SHP77 (cell line): ENCODE measurements at places on chromosomes 12 and 14.

DNA sequence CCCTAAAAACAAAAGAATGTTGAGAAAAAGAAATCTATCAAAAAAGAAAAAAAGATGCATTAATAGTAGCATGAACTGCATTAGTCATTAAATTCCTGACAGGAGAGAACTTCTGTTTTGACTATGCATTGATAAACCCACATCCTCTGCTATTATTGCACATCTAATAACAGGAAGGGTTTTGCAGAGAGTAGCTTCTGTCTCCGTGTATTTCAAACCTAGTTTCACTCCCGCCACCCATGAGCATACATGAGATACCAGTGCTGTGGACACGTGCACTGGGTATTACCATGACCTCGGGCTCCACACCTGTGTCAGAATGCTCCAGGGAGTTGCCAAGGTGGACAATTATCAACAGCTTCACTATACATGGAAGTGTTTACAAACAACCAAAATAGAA lies 449.1 kb upstream of the SOX5 start:
- DNase-seq: no peak

DNA sequence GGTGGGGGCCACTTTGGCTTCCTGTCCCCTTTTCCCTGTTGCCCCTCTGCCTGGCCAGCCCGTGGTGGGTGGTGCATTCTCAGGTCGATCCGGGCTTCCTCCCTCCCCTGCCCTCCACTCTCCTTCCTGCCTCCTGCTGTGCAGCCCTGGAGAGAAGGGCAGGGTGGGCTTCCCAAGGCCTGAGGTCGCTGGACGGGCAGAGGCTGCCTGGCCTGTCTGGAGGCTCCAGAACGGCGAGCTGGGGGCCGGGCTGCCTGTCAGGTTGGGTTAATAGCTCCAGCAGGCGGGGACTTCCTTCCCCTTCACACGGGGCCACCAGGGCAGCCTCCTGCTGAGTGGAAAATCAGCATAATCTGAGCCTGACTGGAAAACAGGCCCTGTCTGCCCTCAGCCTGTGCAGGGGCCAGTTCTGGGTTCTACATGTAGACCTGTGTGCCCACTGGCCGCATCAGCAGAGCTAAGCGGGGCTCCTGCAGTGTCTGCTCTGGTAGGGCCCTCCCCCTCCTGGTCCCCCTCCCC lies 11.3 kb downstream of the KIF26A start:
- DNase-seq: no peak

GRCh38 chr12:64039281-64039871 lies 182.7 kb downstream of the KICS2 start:
- peak; percentile 93 for DNase-seq

GRCh38 chr12:70456953-70457352 lies 90.9 kb downstream of the KCNMB4 start:
- DNase-seq: no peak

GRCh38 chr14:102949062-102949800 lies 26.8 kb downstream of the AMN start:
- no peak for DNase-seq

GRCh38 chr14:90671382-90672234 lies 144.6 kb downstream of the TTC7B start:
- no peak for DNase-seq

DNA sequence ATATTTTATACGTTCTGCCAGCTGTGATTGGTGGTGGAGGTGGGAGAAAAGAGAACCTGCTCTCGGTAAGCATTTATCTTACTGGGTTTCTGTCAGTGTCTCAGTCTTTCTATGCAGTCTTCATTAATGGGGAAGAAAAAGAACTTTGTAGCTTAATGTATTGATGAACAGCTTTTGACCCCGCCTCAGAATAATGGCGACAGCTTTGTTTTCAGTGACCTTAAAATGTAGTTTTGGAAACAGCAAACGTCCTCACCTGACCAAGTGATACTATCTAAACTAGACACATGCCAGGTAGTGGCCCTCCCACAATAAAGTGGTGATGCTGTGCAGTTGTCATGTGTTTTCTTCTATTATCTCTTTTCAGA lies 1.4 kb downstream of the DACT1 start:
- no peak for DNase-seq

GRCh38 chr12:817941-818600 lies 65.7 kb downstream of the WNK1 start:
- DNase-seq: no peak

- DNase-seq: no peak
Measured at GRCh38 chr14:55838529-55839052, 258.6 kb downstream of the KTN1 start.

GRCh38 chr12:16603260-16603915 lies 2.6 kb downstream of the LMO3 start:
- DNase-seq: no peak

- DNase-seq: peak; percentile 18
Measured at GRCh38 chr14:62126879-62127478, 364.8 kb downstream of the SNAPC1 start.

DNA sequence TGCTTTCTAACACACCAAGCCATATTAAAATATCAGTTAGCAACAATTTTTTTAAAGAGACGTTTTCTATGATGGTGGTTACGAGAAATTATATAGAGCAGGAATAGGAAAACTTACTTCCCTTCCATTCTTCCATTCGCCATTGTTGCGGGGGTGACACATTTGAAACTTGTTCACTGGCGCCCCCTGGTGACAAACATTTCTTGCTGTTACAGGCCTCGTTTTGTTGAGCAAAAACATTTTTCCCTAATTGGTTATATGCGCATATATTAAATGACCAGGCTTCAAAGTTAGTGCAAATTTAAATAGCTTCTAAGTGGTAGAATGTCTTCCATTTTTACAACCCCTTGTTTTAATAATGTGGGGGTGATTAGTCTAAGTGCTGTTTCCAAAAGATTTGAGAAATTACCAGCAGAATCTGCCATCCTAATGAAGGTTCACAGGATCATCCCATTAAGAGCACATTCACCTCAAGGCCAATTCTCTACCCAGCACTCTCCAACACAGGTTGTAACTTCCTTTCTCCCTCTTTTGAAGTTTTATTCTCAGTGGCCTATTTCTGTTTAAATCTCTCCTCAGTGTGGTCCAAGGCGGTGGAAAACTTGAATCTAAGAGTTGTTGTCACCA lies 1124.7 kb downstream of the FLRT2 start:
- DNase-seq: peak; percentile 49

GRCh38 chr12:47110011-47110541 lies 30.3 kb upstream of the AMIGO2 start:
- no peak for DNase-seq

DNA sequence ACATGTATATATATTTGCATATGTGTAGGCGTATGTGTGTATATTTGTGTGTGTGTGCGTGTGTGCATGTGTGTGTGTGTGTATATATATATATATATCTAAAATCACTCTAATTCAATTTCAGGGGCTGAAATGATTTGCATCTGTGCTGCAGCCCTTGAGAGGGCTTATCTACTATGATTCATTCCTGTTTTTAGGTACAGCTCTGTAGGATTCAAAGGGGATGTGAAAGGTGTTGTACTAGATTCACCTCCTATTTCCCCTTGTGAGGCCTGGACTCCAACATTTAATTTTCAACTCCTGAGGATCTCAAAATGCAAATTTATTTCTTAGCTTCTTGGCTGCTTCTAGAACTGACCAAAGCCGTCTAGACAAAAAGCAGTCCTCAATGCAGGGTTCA lies 11.1 kb downstream of the ERP27 start:
- DNase-seq: no peak

DNA sequence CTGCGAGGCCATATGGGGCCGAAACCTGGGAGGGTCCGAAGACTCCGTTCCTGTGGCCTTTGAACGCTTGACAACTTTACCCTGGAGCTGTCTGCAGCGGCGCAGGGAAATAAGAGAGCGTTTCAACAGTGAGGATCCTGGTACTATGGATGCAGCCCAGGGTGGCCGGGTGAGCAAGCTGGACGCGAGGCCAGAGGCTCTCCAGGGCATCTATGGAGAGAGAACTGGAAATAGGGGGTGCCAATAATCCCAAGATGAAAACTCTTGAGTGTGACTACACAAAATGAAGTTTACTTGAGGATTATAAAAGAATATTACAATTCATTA lies 1.1 kb upstream of the ABCC9 start:
- DNase-seq: no peak

DNA sequence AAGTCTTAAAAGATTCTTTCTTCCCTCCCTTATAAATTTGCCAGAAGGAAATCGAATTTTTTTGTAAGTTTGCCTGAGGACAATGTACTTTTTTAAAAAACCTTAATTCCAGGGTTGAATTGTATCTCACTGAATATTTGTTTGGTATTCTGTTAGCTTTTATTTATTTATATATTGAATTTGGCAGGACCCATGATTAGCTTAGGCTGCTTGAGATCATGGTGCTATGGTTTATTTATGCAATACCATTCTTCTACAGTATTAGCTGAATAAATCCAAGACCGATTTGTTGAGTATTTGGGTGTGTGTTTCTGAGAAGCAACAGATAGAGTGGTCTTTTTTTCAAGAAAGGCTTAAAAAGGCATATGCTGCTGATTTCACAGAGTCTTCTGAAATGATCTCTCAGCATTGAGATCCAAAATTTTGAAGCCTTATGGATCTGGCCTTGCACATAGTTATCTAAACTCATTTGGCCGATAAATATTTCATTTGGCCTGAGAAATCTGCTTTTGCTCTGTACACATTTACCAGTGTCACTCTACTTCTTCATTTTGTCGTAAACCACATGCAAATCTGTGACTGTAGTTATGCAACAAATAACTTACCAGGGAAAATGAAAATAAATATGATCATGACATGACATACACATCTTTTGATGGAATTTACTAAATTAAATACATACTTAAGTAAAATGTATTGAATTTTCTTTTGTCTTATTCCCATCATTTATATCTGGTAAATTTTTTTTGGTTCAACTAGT lies 265.8 kb upstream of the FLRT2 start:
- DNase-seq: no peak

- no peak for DNase-seq
Measured at GRCh38 chr14:54927551-54927950, 24.9 kb upstream of the GCH1 start.

- no peak for DNase-seq
Measured at GRCh38 chr14:67562025-67562775, 29.1 kb downstream of the PLEKHH1 start.

- no peak for DNase-seq
Measured at GRCh38 chr14:52006361-52006760, 17.0 kb downstream of the RTRAF start.

DNA sequence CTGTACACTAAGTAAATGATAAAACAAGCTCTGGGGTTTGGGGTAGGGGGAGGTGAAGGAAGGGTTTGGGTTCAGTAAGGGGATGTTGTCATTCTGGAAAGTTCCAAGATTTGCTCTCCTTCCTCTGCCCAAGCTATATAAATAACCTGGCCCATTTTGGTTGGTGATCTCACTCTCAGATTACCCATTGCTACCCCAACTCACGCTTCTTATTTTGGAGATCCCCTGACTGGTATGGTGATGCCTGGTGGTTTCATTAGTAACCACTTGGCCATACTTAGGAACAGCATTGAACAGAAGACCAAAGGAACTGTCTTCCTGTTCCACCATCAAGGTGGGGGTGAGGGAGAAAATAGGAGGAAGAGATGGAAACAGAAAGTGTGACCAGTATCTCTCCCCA lies 259.6 kb upstream of the TBX3 start:
- DNase-seq: no peak

- no peak for DNase-seq
Measured at GRCh38 chr14:97306760-97307246, 509.6 kb downstream of the VRK1 start.

DNA sequence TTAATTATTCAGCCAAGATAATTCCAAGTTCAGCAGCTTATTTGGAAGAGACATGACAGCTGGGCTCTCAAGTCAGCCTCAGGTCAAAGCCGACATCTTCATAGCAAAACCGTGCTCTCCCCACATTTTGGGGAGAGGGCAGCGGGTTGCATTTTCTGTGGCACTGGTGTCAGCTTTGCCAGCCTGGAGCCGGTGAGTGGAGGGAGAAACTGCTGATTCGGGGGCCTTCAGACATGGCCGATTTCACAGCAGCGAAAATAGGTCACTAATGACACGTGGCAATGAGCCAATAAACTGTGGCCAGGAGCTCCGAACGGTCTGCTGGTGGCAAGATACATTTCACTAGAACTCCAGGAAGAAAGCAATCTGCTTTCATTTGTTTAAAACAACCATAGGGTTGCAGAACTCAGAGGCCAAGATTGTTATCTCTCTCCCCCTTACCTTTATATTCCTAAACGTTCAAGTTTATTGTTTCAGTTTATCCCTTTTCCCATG lies 173.2 kb downstream of the CAND1 start:
- DNase-seq: peak; percentile 46

GRCh38 chr14:94612580-94613554 lies 676 bp downstream of the SERPINA3 start:
- DNase-seq: no peak

DNA sequence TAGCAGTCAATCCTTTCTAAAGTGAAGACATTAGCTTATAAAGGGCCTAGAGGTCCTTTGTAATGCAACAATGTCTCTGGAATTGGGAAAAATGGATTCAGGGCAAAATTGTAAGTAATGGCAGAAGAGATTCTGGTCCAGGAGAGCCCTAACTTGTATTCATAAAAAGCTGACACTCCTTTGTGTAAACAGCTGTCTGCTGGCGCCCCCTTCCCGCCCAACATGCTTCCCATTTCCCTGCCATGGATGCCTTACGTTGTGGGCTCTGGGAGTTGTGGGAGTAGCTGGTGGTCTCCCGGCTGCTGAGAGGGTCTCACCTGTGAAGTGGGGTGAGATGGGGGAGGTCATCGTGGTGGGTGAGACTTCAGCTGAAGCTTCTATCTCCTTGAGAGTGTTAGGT lies 2.3 kb downstream of the ACRBP start:
- no peak for DNase-seq

GRCh38 chr12:121626087-121626852 lies at the start of gene ORAI1:
Gene ORAI1, plus strand, starts transcription at chr12:121626530.
- DNase-seq: peak; percentile 88

DNA sequence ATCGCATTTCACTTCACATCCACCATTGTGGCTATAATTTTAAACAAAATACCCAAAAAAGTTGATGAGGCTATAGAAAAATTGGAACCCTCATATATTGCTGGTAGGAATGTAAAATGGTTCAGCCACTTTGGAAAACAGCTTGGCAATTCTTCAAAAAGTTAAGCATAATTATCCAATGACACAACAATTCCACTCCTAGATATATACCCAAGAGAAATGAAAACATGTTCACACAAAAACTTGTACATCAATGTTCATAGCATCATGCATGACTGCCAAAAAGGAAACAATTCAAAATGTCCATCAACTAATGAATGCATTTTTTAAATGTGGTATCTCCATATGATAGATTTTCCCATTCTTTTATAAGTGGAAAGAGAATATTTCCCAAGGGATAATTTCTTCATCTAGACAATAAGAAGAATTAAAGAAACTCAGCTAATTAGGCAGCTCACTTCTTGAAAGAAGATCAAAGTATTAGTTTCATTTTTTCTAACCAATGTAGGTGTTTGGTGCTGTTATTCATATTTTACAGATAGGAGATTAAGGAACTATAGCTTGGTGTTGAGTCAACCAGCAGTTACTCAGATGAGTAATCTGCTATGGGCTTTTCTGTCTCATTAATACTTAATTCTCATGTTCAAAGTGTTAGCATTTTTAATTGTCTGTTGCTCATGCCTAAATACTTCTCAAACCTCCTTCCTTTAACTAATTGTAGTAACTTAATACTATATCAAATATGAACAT lies 32.8 kb downstream of the YEATS4 start:
- no peak for DNase-seq
